Stimulated activated CD4-positive, alpha-beta T cell treated with anti-CD3 and anti-CD28 coated beads, Interleukin-12 subunit alpha, Interleukin-12 subunit beta, amount 100 ng/mL, for 48 hours (primary cell): ENCODE measurements at places on chromosomes 7 and 10.

- DNase-seq = no peak
Observed at GRCh38 chr7:12619461-12620069, 49.0 kb downstream of the SCIN start.

- DNase-seq = no peak
Observed at GRCh38 chr7:100914879-100915447, 19.3 kb upstream of the ACHE start.

DNA sequence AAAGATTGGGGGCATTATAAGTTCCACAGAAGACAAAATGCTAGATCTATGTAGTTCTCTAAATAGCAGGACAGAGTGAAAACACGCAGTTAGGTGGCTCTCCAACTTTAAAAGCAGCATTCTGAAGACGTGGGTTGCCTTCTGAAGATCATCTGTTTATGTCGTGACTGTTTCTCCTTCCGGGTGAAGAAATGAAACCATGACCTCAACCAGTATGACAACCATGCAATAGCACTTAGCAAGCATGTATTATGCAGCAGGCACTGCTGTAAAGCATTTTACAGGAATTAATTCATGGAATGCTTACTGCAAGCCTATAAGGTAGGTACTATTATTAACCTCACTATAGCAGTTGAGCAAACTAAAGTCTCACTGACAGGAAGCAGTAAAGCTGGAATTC, 125.2 kb downstream of the SLC25A13 start:
- DNase-seq = no peak

GRCh38 chr7:121798896-121799295, 74.1 kb upstream of the PTPRZ1 start:
- DNase-seq = no peak
